ENCODE measurements at places on chromosomes 12 and 14.

DNA sequence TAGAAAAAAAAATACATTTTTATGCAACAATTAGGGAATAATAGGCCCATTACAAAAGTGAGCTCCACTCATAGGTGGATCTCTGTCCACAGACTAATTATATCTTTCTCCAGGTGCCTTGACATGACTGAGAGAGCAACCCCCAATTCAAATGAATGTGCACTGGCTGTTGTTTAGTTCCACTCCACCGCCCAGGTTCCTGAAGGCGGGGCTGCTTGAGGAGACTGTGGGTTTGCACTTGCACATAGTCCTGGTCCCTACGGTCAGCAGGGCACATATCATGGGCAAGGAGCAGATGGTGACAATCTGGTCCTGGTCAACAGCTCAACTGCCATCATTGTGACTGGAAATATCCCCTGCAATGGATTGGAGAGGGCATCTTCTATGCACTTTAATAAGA, 195.6 kb upstream of the PWP1 start:
- no peak for DNase-seq

DNA sequence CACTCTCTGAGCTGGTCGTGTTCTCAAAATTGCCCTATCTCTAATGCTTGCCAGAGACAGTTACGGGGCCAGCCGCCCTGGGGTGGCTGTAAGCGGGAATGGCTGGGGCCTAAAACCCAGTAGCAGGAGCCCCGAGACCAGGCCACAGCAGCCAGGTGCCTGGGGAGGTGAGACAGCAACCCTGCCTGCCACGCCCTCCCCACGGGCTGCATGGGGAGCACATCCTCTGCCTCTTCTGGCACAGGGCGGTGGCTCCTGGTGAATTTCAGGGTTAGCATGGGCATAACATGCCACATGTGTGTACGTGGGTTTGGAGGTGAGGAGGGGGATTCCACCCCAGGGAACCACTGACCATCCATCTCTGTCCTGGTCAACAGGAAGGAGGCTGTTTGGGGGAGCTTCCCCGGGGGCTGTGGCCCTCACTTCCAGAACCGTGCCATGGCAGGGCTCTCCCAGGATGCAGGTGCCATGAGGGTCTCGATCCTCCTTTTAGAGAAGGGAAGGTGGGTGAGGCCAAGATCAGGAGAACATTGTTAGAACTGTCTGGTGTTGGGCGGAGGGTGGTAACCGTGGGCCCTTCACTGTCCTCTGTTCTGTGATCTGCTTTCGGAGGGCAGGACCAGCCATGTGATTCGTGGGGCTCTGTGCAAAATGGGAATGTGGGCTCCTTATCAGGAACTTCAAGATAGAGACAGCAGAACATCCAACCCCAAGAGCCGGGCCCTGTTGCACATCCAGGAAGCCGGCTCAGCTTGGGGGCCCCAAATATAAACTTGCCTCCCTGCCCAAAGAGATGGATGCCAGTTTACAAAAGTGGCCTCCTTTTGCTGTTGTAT, 312.2 kb upstream of the DIO3 start:
- no peak for DNase-seq

GRCh38 chr12:1575408-1576401, 18.7 kb downstream of the FBXL14 start:
- DNase-seq, result no peak

DNA sequence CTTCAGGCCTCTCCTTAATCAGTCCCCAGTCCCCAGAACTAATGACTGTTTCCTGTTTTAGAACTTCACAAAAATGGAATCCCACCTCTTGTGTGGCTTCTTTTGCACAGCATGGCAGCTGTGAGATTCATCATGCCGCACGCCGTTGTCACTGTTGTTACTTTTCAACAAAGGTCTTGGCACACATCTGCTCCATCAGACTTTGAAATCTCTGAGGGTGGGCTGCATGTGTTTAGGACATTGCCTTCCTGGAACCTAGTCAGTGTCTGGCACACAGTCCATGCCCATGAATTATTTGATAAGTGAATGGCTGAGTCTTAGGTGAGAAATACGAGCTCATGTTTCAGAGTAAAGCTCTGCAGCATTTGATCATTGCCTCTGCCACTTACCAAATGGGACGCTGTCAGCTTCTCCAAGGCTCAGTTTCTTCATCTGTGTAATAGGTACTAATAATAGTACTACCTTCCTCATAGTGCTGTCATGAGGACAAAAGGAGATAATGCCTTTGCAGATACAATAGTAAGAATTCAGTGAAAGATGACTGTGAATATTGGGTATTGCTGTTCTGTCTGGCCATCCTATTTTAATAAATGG, 90.4 kb downstream of the SRRM4 start:
- no peak for DNase-seq

DNA sequence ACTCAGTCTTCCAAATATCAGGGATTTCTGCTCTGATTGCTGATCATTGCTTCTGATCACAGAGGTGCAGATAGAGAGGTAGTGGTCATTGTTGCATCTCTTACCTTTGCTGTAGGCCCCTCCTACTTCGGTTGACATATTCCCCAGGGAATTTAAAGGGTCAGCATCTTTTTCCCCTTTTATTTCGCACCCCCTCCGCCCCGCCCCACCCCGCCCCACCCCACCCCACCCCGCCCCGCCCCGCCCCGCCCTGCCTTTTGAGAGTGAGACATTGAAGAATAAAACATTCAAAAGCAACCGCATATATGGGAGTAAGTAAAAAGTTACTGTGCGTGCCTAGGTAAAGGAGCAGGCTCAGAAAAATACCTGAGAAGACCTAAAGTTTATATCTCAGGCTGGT, 463.9 kb downstream of the BTG1 start:
- no peak for DNase-seq

GRCh38 chr12:66688846-66689439, 10.1 kb upstream of the GRIP1 start:
- peak; percentile 19 for DNase-seq

DNA sequence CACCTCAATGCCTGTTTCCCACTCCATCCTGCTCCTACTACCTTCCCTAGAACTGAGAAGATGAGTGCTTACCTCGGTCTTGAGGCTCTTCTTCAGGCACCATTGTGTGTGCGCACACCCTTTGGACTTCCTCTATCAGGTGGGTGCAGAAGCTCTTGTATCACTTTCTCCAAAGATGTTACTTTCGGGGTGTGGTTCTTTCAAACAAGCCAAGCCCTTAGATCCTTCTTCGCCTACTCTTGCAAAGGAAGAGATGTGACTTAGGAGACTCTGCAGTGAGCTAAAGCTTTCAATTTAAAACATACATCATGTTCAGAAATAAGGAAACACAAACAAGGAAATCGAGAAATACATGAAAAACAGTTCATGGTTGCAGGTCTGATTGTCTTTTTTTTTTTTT, at the start of gene CLEC4C:
Gene CLEC4C (minus strand): TSS at position 130 of the 400 bp plus-strand sequence. CDS start 27 bp downstream, at position 103.
- no peak for DNase-seq

DNA sequence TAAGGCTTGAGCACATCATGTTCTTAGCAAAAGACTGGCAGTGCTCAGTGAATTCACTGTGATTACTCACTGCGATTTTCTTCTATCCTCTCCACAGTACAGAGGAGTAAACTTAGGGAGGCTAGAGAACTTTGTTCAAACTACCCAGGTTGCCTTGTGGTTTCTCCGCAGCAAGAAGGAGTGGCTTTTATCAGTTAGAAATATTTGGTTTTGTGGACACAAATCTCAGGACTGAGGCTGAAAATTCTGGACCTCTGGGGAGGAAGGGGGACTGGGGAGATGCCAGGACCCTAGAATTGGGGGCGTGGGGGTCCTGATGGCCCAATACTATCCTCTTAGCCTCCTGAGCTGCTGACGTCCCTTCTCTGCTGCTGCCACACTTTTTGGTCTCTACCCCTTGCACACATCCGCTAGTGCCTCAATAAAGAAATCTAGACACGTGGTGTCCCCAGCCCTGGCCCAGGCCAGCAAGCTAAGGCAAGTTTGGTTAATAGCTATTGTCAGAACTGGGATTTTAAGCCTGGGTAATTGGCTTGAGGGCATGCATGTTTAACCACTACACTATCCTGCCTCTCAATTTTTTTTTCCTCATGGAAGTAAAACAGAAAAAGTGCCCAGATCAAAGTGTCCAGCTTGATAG, 842 bp downstream of the OAS2 start:
- peak; percentile 66 for DNase-seq

DNA sequence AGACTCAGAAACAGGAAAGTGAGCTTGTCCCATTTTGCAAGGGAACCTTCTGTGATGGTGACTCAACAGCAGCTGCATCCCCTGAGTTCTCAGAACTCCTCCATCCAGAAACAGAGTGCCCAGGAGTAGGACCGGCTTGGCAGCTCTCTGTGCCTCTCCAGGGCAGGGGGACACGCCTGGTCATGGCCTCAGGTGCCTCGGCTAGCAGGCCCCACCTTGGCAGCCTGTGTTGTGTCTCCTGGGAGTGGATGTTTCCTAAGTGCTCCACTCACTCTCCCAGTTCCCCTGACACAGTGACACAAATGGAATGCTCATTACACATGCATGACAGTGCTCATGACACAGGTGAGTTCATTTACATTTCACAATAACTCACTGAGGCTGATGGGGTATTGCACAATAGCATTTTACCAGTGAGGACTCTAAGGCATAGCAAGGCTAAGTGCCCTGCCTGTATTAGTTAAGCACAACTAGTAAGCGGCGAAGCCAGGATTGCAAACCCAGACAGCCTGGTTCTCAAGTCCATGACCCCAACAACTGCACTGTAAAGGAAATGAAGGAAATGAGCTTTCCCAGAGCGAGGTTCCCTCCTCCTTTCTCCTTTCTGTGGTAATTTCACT, 47.4 kb downstream of the CALM1 start:
- DNase-seq, result no peak

- DNase-seq, result no peak
Measured at GRCh38 chr12:124289634-124290600, 5.0 kb upstream of the RFLNA start.

DNA sequence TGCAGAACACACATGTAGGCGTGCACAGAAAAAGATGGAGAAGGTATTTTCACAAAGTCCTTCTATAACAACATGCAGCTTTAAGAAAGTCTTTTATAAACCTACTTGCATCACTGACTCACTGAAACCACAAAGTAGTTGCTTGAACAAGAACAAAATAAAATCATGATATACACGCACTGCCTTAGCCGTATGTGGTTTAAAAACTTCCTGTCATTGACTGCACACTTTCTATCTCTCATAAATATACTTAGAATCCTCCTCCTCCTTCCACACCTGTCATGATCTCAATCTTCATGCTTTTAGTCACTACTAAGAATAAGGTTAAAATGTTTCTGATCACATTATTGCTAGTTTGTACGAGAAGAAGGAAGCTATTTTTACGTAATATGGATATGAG, 31.8 kb upstream of the RAD51AP1 start:
- peak; percentile 88 for DNase-seq

- no peak for DNase-seq
Measured at GRCh38 chr14:38135106-38135867, 72.4 kb upstream of the SSTR1 start.

DNA sequence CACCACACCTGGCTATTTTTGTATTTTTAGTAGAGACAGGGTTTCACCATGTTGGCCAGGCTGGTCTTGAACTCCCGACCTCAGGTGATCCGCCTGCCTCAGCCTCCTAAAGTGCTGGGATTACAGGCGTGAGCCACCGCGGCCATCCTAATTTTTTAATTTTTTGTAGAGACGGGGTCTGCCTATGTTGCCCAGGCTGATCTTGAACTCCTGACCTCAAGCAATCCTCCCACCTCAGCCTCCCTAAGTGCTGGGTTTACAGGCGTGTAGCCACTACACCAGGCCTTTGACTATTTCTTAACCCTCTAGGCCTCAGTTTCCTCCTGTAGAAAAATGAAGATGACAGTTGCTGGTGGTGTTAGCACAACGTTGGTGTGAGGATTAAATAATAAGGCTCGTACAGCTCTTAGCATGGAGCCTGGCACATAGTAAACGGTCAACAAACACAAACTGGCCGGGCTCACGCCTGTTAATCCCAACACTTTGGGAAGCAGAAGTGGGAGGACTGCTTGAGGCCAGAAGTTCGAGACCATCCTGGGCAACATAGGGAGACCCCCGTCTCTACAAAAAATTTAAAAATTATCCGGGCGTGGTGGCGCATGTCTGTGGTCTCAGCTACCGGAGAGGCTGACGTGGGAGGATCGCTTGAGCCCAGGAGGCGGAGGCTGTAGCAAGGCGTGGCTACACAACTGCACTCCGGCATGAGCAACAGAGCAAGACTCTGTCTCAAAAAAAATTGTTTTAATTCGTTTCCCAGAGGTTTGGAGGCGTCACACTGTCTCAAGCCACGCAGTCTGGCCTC, 979 bp downstream of the DDX54 start:
- DNase-seq, result no peak

GRCh38 chr12:62625228-62625627, 158.6 kb downstream of the MON2 start:
- DNase-seq, result no peak

DNA sequence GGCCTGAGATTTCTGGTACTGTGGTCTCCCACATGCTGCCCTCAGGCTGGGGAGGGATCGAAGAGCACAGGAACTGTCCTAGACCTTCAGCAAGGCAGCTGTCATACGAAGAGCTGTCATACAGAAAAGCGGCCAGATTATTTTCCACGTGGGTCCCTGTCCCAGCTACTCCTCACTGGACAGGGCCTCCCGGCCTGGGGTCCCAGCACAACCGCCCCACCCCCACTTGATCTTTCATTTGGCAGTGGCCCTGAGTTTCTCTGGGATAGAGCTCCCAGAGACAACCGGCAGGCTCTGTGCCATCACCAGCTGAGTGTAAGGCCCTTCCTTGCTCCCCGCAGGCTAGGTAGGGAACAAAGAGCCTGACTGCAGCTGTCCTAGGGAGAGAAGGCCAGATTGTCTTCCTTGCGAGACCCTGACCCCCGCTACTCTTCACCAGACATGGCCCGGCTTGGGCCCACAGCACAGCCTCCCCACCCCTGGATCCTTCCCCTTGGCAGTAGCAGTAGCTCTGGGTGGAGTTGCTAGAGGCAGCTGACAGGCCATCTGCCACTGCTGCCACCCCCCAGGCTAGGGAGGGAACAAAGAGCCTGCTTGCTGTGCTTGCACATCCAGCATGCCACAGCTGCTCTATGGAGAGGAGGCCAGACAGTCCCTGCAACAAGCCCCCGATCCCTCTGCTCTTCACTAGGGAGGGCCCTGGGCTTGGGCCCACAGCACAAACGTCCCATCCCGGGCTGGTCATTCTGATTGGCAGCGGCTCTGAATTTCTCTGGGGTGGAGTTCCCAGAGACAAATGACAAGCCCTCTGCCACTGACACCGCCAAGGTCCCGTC, 3.1 kb upstream of the OR4N2 start:
- no peak for DNase-seq

- DNase-seq, result no peak
Measured at GRCh38 chr14:80275208-80275850, 64.0 kb upstream of the DIO2 start.

DNA sequence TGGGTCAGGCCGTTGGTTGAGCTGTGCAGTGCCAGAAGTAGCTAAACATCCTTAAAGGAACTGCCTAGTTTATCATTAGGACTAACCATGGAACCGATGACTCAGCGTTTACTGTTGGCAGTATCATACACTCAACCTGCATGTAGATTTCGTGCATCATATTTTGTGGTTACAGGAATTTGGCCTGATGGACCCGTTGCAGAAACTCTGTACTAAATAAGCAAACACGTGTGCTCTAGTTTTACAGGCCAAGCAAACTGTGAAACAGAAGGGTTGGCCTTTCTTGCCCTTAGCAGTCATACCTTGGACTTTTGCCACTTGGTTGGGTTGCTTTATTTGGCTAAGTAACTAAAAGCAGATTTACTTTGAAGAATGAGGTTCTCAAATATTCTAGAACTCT, 35.6 kb downstream of the DGLUCY start:
- no peak for DNase-seq
